ENCODE measurements at places on chromosomes 7 and 10.

DNA sequence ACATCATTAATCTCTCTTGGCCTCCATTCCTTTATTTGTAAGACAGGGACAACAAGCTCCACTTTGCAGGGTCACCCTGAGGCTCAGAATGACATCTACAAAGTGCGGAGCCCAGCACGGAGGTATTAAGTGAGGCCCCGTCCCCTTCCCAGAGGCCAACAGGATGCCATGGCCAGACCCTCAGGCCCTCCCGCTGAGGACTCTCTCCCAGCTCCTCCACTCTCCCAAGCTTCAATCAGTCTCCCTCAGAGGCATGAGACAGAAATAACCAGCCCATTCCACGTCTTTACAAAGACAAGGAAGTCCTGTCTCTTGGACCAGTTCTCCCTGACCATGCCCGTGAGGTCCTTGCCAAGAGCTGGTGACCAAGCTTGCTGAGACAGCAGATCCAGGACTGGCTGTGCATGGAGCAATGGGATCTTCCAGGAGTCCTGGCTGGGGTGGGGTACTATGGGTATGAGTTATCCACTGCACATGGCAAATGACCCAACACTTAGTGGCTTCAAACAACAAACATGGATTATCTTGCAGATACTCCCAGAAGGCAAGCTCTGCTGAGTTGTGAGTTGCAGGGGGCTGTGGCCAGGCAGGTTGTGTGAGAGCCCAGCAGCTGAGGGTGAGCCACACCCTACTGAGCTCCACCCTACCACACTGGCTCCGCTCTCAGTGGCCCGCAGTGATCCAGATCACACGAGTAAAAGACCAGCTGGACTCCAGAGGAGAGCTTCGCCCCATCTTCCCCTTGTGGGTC is 4.3 kb upstream of the PPIF start:
- H3K27me3 ChIP-seq, result no peaks in the 10 kb centered on the region
- H3K36me3 ChIP-seq, result no peaks in the 10 kb centered on the region
- H3K4me1 ChIP-seq, result peaks cover 7% of the 10 kb centered on the region
- no peak overlapping the region for H3K4me3 ChIP-seq

GRCh38 chr10:15504101-15504840 is 133.2 kb upstream of the FAM171A1 start:
- H3K36me3 ChIP-seq, result no peaks in the 10 kb centered on the region
- no peak overlapping the region for H3K4me3 ChIP-seq
- no peak for DNase-seq
- H3K27me3 ChIP-seq, result no peaks in the 10 kb centered on the region
- no peaks in the 10 kb centered on the region for H3K4me1 ChIP-seq

- H3K27ac ChIP-seq, result no peak overlapping the region
- no peak for DNase-seq
- H3K4me1 ChIP-seq, result no peaks in the 10 kb centered on the region
- H3K4me3 ChIP-seq, result no peak overlapping the region
- H3K36me3 ChIP-seq, result no peaks in the 10 kb centered on the region
Measured at GRCh38 chr10:125355657-125356056, 195.3 kb upstream of the CTBP2 start.

- no peak overlapping the region for H3K27ac ChIP-seq
- DNase-seq, result no peak
- no peaks in the 10 kb centered on the region for H3K36me3 ChIP-seq
- peaks cover 36% of the 10 kb centered on the region for H3K4me1 ChIP-seq
- no peak overlapping the region for H3K4me3 ChIP-seq
Measured at GRCh38 chr10:30984563-30985328, 46.9 kb downstream of the ZNF438 start.

- H3K27me3 ChIP-seq, result peaks cover 5% of the 10 kb centered on the region
- no peaks in the 10 kb centered on the region for H3K36me3 ChIP-seq
- no peak overlapping the region for H3K27ac ChIP-seq
- no peak for DNase-seq
Measured at GRCh38 chr7:55254242-55254595, 110.9 kb upstream of the LANCL2 start.

- H3K27ac ChIP-seq, result no peak overlapping the region
- no peaks in the 10 kb centered on the region for H3K4me1 ChIP-seq
- no peaks in the 10 kb centered on the region for H3K27me3 ChIP-seq
- H3K36me3 ChIP-seq, result no peaks in the 10 kb centered on the region
- H3K4me3 ChIP-seq, result no peak overlapping the region
Measured at GRCh38 chr7:158030566-158030965, 557.1 kb downstream of the PTPRN2 start.

DNA sequence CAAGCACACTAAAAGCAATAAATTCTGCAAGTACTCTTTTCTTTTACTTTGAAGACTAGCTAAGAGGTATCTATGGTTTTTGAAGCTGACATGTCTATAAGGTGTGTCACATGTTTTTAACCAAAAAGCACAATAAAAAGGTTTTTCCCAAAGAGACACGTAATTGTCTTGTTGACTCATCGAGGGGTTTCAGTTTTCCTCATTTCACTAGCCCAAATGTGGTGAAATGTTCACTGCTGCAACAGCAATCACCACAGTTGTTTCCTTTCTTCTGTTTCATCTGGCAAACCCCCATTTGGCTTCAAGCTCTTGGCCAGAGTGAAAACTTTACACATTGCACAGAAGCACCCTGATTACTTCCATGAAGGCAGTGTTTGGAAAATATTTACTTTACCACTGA is 3.8 kb upstream of the HOXA4 start:
- no peak for DNase-seq
- peak overlapping the region; percentile 69 for H3K27ac ChIP-seq
- H3K4me1 ChIP-seq, result peaks cover 55% of the 10 kb centered on the region
- H3K4me3 ChIP-seq, result no peak overlapping the region

DNA sequence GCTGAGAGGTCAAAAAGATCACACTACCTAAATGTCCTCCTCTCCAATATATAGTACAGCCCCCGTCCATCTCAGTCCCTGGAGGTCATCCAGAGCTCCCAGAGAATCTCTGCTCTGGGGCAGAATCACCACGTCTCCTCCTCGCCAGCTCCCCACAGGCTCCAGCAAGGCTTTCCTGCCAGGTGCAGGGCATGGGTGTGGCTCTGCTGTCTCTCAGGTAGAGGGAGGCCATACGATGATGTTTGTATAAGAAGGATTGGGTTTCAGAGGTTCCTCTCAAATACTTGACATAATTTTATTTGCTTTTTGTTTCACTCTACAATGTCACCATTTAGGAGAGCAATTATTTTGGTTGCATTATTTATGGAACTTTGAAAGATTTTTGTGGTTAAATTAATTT is 98.3 kb upstream of the PRSS58 start:
- H3K4me1 ChIP-seq, result no peaks in the 10 kb centered on the region
- DNase-seq, result no peak
- no peak overlapping the region for H3K4me3 ChIP-seq
- no peaks in the 10 kb centered on the region for H3K36me3 ChIP-seq

DNA sequence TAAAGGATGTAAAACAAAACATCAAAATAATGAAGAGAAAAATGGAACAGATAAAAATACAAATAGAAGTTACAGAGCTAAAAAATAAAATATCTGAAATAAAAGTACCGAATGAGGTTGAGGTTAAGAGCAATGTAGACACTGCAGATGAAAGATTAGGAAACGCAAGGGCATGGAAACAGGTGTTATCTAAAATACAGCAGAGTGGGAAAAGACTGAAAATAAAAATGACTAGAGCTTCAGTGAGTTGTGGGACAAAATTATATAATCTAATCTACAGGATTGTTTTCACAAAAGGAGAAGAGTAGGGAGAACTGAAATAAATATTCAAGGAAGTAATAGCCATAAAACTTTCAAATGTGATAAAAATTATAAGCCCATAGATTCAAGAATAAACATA is 123.8 kb downstream of the PTEN start:
- no peak overlapping the region for H3K4me3 ChIP-seq
- no peak for DNase-seq
- no peaks in the 10 kb centered on the region for H3K4me1 ChIP-seq
- H3K27ac ChIP-seq, result no peak overlapping the region

- H3K27ac ChIP-seq, result peak overlapping the region; percentile 52
- H3K27me3 ChIP-seq, result no peaks in the 10 kb centered on the region
- H3K4me1 ChIP-seq, result peaks cover 22% of the 10 kb centered on the region
- H3K36me3 ChIP-seq, result peaks cover 25% of the 10 kb centered on the region
- DNase-seq, result no peak
Measured at GRCh38 chr7:42913591-42913990, 1.7 kb upstream of the C7orf25 start.
